Frontal cortex (tissue), 4 donors: ENCODE measurements at places on chromosomes 13 and 19. TPM values are rescaled to one million over a fixed set of nuclear protein-coding genes. Genes with fewer than 3 reads are reported as not detected.

The CCDC70 gene
- not detected for total RNA-seq

The ZNF112 gene
- 28.1 TPM for total RNA-seq

The FUT2 gene
- total RNA-seq, result under 0.01 TPM

The TTYH1 gene
- total RNA-seq, result 65.2 TPM

The GNA15 gene
- total RNA-seq, result 0.82 TPM

The EID2 gene
- 22.4 TPM for total RNA-seq

The CYP4F2 gene
- total RNA-seq, result not detected

The ZNF442 gene
- 4.9 TPM for total RNA-seq

The LAIR1 gene
- 1.6 TPM for total RNA-seq

The ZNF544 gene
- 72.2 TPM for total RNA-seq

The ZNF283 gene
- total RNA-seq, result 33.4 TPM

The MTUS2 gene
- 7.3 TPM for total RNA-seq

The KIR3DL2 gene
- total RNA-seq, result not detected

The LILRB1 gene
- not detected for total RNA-seq

The SPPL2B gene
- 16.3 TPM for total RNA-seq

The NCR1 gene
- not detected for total RNA-seq

The ZIK1 gene
- 29.8 TPM for total RNA-seq

The SPACA7 gene
- not detected for total RNA-seq

The SPACA4 gene
- not detected for total RNA-seq

The MYO1F gene
- total RNA-seq, result 1.6 TPM

The MAP1S gene
- total RNA-seq, result 20.8 TPM

The PRR22 gene
- total RNA-seq, result 0.41 TPM

The AMH gene
- total RNA-seq, result 0.82 TPM

The DCT gene
- total RNA-seq, result 0.41 TPM

The WDR88 gene
- total RNA-seq, result not detected

The ZNF431 gene
- total RNA-seq, result 25.7 TPM

The FFAR1 gene
- not detected for total RNA-seq

The CEACAM5 gene
- total RNA-seq, result not detected

The TSHZ3 gene
- 22.8 TPM for total RNA-seq

The TMEM255B gene
- total RNA-seq, result not detected

The UBXN6 gene
- total RNA-seq, result 91.3 TPM

The C13orf42 gene
- total RNA-seq, result under 0.01 TPM

The FBXW9 gene
- 6.5 TPM for total RNA-seq

The LHB gene
- not detected for total RNA-seq

The ZNF580 gene
- total RNA-seq, result 2.4 TPM

The LILRB4 gene
- total RNA-seq, result 0.82 TPM

The CYP2S1 gene
- total RNA-seq, result 0.41 TPM

The IGSF23 gene
- not detected for total RNA-seq

The CEACAM8 gene
- total RNA-seq, result under 0.01 TPM

The TSPAN16 gene
- not detected for total RNA-seq

The LILRA1 gene
- not detected for total RNA-seq

The ZNF181 gene
- total RNA-seq, result 41.2 TPM

The OVOL3 gene
- total RNA-seq, result not detected

The CALR3 gene
- total RNA-seq, result not detected

The CYP4F8 gene
- total RNA-seq, result not detected

The CELF5 gene
- total RNA-seq, result 50.1 TPM

The LIM2 gene
- not detected for total RNA-seq

The PROZ gene
- total RNA-seq, result not detected

The SLC27A5 gene
- total RNA-seq, result 6.9 TPM

The GFY gene
- total RNA-seq, result not detected

The PLPPR3 gene
- 119 TPM for total RNA-seq

The COL4A1 gene
- total RNA-seq, result 65.2 TPM

The ZNF100 gene
- total RNA-seq, result 13.0 TPM

The GRIK5 gene
- 13.9 TPM for total RNA-seq

The ADGRE1 gene
- total RNA-seq, result not detected

The LYPD5 gene
- 2.0 TPM for total RNA-seq
